Heart right ventricle (tissue), 16 donors: ENCODE measurements at places on chromosomes 2 and 18. TPM values are rescaled to one million over a fixed set of nuclear protein-coding genes. Genes with fewer than 3 reads are reported as not detected.

DNA sequence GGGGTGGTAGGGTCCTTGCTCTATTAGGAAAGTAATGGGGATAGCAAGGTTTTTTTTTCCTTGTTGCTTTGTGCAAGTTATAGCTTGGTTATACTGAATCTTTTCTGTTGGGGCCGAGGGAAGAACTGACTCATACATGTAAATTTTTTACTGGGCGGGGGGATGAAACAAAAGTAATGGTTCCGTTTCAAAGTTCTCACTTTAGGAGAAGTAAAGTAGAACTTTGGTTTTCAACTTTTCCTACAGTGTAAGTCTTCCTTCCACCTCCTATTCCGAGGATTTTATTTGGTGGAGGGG lies 1.1 kb downstream of the AFTPH start:
- no peak for DNase-seq

Gene BCL11A
- total RNA-seq = 24.4 TPM

Gene RETREG2
- 35.9 TPM for total RNA-seq

GRCh38 chr2:219645631-219646527 lies 18.4 kb downstream of the SLC4A3 start:
- no peak for DNase-seq

DNA sequence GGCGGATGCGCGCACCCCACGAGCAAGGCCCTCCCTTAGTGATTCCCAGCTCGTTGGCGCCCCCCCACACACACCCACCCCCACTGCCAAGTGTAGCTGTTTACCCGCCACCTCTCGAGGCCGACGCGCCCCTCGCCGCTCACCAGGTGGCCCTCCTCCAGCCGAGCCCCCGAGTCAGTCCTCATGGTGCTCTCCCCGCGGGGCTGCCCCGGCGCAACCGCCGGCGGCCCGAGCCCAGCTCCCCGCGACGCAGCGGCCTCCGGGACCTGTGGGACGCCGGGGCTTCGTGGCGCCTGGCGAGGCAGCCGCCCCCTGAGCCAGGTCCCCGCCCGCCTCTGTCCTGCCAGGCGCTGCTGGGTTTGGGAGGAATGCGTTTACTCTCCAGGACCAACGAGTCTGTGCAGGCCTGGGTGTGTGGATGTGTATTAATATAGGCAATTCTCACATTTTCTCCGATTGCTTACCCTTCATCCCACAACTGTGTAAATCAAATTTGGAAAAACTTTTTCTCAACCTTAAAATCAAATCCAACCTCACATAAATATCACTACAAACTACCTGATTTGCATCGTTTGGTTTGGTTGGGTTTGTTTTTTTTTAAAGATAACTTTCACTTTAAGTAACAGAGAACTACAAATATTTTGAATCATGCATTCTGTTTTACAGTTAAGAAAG lies at the start of gene TMEM237:
Gene TMEM237, minus strand, starts transcription at position 288 of the 675 bp plus-strand sequence. Its CDS starts 103 bp downstream, at position 185.
- peak; percentile 33 for DNase-seq

- DNase-seq = no peak
Observed at GRCh38 chr18:28778706-28779105, 601.8 kb upstream of the CDH2 start.

GRCh38 chr2:98748292-98749065 lies 17.5 kb upstream of the MGAT4A start:
- DNase-seq = no peak

Gene ITGB1BP1
- 132 TPM for total RNA-seq

Gene SERPINB3
- total RNA-seq = not detected

Gene BUB1
- 1.3 TPM for total RNA-seq

- DNase-seq = no peak
Observed at GRCh38 chr2:136139631-136140030, 21.7 kb upstream of the CXCR4 start.

GRCh38 chr18:28161608-28162599 lies 15.0 kb downstream of the CDH2 start:
- DNase-seq = no peak

DNA sequence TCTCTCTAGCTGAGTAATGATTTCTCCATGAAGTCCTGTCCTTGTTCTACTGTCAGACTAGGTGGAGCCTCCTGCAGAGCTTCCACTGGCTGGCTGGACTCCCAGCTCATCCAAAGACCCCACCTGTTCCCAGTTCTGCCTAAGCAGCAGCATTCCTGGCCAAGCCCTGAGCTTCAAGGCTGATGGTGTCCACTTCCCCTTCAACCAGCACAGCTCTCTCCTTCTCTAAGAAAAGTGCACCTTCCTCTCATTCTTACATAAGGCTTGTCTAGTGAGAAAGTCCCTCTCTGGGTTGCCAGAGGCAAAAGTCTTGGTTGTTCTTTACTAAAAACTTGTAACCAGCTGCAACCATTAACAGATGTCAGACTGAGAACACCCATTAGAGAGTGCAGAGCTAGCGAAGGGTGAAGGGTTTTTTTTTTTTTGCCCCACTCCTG lies 58.9 kb downstream of the CXCR4 start:
- no peak for DNase-seq

DNA sequence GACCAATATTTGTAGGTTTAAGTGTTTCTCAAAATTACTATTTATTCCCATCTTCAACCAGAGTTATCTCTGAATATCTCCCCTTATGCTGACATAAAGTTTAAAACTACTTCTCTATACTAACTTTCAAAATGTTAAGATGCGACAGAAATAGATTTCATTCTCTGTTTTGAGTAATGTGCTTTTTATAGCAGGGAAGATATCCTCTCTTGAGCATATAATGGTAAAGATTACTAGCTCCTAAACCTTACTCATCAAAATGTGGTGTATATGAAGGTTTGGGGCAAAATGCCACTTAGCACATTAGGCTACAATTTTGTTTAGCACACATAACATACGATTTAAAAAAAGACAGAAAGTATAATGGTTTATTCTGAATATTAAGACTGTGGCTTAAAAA lies 54.4 kb downstream of the CWC22 start:
- DNase-seq = no peak

DNA sequence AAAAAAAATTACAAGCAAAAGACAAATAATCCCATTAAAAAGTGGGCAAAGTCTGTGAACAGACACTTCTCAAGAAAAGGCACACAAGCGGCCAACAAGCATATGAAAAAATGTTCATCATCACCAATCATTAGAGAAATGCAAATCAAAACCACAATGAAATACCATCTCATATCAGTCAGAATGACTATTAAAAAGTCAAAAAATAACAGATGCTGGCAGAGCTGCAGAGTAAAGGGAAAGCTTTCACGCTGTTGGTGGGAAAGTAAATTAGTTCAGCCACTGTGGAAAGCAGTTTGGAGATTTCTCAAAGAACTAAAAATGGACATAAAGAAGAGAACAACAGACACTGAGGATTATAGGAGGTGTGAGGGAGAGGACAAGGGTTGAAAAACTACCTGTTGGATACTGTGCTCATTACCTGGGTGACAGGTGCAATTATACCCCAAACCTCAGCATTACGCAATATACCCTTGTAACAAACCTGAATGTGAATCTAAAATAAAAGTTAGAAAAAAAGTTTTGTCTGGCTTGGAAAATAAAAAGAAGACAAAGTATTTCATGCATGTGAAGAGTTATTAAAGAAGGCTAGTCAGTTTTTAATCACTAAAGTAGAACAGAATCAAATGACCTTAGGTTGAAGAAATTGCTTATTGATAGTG lies 8.7 kb upstream of the ACSL3 start:
- no peak for DNase-seq

- DNase-seq = no peak
Observed at GRCh38 chr2:176156807-176157498, at the start of gene HOXD3. HOXD3 (plus strand) TSS chr2:176157307; CDS start chr2:176169115, 11,808 bp downstream.

Gene PXDN
- 22.5 TPM for total RNA-seq

Gene UBR3
- 108 TPM for total RNA-seq

GRCh38 chr2:150097402-150097801 lies 390.1 kb downstream of the RND3 start:
- DNase-seq = no peak

DNA sequence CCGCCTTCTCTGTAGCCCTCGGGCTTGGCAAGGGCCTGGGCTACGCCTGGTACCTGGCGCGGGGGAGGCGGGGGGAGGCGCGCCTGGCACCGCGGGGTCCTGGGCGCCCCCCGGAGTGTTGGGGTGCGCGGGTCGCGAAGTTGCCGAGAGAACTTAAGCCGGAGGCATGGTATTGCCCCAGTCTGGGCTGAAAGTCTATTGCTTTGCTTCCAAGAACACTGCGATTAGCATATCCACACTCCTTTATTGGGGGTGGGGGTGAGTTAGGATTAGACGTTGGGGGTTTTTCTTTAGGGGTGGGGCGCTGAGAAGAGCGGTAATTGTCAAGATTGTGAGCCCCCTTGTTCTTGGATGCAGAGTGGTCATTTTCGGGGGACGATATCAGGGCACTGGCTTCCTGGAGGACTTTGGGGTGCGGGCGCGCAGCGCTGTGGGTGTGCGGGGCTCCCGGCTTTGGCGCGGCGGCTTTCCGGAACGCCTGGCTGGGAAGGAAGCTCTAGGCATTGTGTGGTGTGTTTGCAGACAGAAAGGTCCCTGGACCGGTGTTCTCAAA lies 798 bp downstream of the TANC1 start:
- DNase-seq = no peak

DNA sequence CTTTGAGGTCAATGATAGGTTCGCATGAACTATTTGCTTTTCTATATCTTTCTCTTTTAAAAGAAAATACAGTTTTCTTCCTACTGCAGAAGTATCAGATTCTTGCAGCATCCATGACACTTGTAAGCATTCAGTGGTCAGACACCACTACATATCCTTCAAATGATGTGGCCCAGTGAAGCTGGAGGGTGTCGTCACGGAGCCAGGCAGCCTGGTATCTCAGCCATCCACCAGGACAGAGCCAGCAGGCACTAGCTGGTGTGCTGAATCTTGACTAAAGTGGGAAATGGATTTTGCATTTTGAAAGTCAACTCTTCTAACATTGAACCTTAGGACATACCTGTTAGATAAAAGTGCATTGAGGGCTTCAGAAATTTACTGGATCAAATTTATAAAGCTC lies 5.4 kb downstream of the KLHL14 start:
- no peak for DNase-seq

GRCh38 chr2:224659714-224660113 lies 56.5 kb downstream of the CCDC195 start:
- DNase-seq = no peak

- no peak for DNase-seq
Observed at GRCh38 chr2:132503701-132504100, 87.1 kb downstream of the GPR39 start.

- DNase-seq = no peak
Observed at GRCh38 chr2:110866045-110866444, 133.7 kb downstream of the ACOXL start.

Gene TMEM169
- 0.22 TPM for total RNA-seq

DNA sequence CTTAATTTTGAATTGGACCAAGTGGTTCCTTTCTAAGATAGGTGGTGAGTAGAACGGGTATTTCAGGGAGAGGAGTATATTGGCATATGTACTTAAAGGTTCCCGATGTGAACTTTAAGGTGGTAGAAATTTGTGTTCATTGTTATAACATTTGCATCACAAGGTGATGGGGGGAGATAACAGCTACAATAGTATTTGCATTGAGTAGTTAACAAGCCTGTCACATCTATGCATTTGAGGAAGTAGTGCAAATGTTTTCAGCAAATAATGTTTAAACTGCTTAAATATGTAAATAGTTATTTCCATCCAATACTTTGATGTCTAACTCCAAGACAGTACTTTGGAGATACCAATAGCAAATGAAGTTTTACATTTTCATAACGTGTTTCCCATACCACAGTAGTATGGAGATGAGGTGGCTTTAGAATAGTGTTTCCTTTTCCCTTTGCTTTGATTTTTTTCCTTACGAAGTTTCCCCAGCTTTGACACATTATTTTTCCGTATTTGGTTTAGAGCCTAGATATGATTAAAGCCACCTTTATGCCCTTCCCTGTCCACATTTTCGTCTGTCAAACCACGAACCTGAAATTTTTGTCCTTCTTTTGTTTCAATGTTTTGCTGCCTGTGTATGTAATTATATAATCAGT lies 46.6 kb downstream of the VAPA start:
- no peak for DNase-seq

Gene TRIP12
- 194 TPM for total RNA-seq

- DNase-seq = no peak
Observed at GRCh38 chr2:18957909-18958308, 368.5 kb upstream of the NT5C1B start.

- DNase-seq = no peak
Observed at GRCh38 chr18:57780706-57781347, 22.3 kb downstream of the ATP8B1 start.

DNA sequence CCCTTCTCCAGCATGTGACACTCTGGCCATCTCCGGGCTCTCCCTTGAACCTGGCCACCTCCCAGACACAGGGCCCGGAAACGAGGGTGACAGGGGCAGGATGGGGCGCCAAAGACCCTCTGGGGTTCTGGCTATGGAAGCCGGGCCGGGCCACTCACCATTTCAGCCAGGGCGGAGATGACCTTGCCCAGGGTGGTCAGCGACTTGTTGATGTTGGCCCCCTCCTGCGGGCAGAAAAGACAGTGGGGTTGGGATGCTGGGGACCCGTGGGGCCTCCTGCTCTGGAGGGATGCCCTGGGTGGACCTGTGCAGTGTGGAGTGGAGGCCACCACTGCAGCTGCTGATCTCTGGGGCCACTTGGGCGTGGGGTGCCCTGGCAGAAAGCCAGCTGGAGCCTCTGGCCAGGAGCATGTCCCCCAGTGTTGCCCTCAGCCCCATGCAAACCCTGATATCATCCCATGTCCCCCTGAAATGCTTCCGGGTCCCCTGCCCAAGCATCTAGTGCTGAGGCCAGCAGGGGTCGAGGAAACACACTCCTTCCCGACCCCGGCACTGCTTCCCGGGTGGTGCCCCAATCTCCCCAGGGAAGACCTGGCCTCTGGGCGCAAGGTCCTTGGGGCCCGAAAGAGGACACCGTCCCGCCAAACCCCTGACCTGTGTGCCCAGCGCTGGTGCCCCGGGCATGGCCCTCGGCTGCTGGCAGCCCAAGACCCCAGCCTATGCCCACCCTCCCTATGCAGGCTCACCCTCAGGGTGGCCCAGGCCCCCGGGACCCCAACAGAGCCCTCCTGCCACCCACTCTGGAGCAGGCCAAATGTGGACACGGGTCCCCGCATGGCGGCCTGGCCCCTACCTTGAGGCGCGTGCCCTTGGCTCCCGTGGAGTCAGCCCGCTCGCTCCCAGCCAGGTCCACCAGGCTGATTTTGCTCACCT lies 36.9 kb downstream of the KIF1A start:
- no peak for DNase-seq

- no peak for DNase-seq
Observed at GRCh38 chr2:37663390-37663789, 8.1 kb downstream of the CDC42EP3 start.

Gene GDF7
- total RNA-seq = 0.23 TPM

GRCh38 chr18:7945882-7946281 lies 378.8 kb downstream of the PTPRM start:
- DNase-seq = no peak

GRCh38 chr2:32925976-32926707 lies 20.6 kb upstream of the LTBP1 start:
- DNase-seq = no peak

- no peak for DNase-seq
Observed at GRCh38 chr2:48545244-48545643, 15.3 kb downstream of the STON1 start.

DNA sequence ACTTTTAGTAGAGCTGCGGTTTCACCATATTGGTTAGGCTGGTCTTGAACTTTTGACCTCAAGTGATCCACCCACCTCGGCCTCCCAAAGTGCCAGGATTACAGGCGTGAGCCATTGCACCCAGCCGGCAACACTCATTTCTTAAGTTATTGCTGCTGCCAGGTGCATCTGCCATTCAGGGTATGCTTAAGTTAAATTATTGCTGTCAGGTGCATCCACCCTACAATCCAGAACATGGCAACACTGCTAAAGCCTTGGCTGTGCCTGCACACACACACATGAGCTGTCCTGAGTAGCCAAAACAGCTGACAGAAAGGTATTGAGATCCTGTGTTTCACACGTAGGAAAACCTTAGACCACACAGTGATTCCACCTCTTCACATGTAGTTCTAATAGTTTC lies 148.2 kb downstream of the FAM161A start:
- DNase-seq = no peak

GRCh38 chr2:96540136-96540535 lies 3.6 kb downstream of the ARID5A start:
- DNase-seq = no peak
